COLO829 (cell line): ENCODE measurements at places on chromosomes 6 and 20.

DNA sequence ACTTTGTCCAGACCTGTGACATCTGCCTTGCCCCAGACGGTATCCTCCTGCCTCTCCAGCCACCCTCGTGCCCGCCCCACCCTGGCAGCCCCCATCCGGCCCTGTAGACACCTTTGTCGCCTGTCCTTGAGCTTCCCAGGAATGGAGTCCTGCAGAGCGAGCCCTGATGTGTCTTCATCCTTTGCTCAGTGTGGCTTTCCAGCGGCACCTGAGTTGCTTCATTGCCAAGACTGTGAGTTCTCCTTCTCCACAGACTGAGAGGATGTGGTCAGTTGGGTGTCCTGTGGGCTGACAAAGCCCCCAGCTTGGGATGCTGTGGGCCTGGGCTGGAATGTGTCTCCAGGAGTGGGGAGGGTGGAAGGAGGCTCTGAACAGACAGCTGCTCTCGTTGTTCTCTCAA lies 1.7 kb upstream of the CST4 start:
- no peak for DNase-seq

GRCh38 chr6:150783813-150784212 lies 81.7 kb upstream of the MTHFD1L start:
- DNase-seq, result no peak

GRCh38 chr20:43537921-43538877 lies 20.6 kb upstream of the SGK2 start:
- DNase-seq, result peak; percentile 76

GRCh38 chr20:59673288-59673997 lies 69.1 kb downstream of the PHACTR3 start:
- no peak for DNase-seq

DNA sequence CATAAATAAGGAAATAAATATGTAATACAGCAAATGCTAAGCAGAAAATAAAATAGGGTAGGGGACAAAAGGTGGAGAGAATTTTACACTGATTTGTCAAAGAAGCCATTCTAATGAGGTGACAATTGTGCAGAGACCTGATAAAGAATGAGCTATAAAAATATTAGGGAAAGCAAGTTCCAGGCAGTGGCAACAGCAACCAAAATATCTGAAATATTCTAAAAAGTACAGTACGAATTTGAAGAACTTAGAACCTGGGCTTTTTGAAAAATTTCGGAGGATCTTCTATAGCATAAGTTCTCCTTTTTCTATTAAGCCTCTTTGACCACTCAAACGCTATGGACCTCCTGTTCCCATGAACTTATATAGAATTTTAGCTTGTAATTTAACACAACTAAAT lies 98.0 kb upstream of the FAM184A start:
- DNase-seq, result no peak

DNA sequence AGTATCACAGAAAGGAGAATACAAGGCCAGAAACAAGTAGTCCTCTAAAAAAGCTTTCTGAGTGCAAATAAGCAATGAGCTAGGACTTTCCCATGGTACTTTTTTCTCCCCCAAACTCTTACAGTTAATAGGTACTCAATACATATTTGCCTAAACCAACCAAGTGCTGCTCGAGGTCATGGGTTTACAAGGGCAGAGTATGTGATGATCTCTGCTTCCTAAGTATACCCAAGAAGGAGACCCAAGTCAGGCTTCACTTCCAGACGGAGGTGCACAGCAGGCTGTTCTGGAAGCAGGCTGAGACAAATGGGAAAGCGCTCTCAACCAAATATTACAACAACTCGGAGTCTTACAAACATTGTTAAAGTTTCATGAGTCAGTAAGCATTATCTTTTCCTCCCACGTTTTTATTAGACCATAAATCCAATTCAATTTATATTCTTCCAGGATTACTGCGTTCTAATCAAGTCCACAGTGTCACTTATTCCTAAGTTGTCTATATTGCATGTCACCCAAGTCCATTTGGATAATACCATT lies 8.1 kb downstream of the FYN start:
- DNase-seq, result no peak

- no peak for DNase-seq
These were observed 492.5 kb upstream of the MANEA start for GRCh38 chr6:95084867-95085266.

- DNase-seq, result no peak
These were observed 194.7 kb upstream of the RREB1 start for GRCh38 chr6:6912817-6913744.

DNA sequence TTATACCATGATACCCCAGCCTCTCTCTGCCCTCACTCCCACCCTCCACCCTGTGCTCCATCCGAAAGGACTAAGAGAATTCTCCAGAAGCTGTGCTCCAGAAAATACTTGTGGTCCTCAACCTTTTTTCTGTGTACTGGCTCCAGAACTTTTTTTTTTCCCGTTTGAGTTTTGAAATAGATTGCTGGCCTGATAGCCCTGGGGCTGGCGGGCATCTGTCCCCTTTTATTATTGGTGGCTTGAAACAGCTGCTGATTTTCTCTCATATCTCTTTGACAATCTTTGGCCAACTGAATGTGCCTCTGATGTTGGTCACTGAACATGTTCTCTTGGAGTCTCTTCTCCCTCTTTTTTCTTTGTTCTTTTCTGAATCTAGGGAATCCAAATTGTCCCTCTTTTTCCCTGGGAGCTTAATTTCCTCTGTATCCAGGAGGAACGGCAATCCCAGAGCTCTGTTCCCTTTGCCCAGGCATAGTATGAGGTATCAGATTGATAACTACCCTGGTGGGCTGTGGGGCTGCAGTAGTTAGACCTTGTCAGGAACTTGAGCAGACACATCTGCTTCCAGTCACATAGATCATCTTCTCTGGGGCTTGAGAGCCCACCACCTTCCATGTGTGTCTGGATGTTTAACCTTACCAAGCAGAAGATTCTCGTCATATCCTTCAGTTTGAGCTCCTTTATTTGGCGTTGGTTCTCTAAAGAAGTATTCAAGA lies 1.6 kb downstream of the PPARD start:
- no peak for DNase-seq

DNA sequence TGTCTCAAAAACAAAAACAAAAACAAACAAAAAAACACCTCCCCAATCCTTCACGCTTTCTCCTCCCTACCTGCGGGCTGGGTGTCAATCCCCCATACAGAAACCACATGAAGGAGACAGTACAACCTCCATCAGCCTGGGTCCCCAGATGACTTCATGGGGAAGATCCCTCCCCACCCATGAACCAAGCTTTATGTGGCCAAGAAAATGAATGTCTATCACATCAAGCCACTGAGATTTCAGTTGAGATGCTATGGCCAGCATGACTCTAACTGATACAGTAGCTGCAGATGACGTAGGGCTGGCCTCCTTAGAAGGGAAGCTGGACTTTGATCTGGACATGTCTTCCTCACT lies 21.2 kb upstream of the BNIP5 start:
- no peak for DNase-seq

GRCh38 chr6:132768051-132768517 lies 10.4 kb upstream of the VNN2 start:
- peak; percentile 8 for DNase-seq

GRCh38 chr6:7974938-7975763 lies 64.6 kb upstream of the TXNDC5 start:
- DNase-seq, result peak; percentile 96

- DNase-seq, result no peak
These were observed 187.9 kb upstream of the COL21A1 start for GRCh38 chr6:56435326-56435725.

- no peak for DNase-seq
These were observed 7.0 kb upstream of the NKAIN4 start for GRCh38 chr20:63261060-63261794.

DNA sequence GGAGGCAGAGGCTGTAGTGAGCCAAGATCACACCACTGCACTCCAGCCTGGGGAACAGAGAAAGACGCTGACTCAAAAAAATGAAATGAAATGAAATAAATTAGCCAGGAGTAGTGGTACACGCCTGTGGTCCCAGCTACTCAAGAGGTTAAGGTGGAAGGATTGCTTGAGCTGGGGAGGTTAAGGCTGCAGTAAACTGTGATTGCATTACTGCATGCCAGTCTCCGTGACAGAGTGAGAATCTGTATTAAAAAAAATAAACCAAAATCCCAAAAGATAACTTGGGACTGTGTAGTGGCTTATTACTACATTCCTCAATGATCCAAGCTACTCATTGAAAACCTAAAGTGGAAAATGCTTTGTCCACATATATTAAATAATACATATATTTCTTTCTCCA lies 87.0 kb downstream of the SGK1 start:
- DNase-seq, result no peak

- no peak for DNase-seq
These were observed 125.5 kb downstream of the PHACTR1 start for GRCh38 chr6:12842114-12842513.

DNA sequence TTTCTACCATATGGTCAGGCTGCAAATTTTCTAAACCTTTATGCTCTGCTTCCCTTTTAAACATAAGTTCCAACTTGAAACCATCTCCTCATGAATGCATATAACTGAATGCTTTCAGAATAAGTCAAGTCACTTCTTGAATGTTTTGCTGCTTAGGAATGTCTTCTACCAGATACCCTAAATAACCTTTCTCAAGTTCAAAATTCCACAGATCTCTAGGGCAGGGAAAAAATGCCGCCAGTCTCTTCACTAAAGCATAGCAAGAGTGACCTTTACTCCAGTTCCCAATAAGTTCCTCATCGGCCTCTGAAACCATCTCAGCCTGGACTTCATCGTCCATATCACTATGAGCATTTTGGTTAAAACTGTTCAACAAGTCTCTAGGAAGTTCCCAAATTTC lies 1011.2 kb upstream of the CITED2 start:
- no peak for DNase-seq
